Kidney epithelial cell (primary cell): ENCODE measurements at places on chromosomes 2 and 18. TPM values are rescaled to one million over a fixed set of nuclear protein-coding genes. Genes with fewer than 3 reads are reported as not detected.
A peak's percentile ranks its signal among the peaks of the same experiment; 100 is the strongest.

DNA sequence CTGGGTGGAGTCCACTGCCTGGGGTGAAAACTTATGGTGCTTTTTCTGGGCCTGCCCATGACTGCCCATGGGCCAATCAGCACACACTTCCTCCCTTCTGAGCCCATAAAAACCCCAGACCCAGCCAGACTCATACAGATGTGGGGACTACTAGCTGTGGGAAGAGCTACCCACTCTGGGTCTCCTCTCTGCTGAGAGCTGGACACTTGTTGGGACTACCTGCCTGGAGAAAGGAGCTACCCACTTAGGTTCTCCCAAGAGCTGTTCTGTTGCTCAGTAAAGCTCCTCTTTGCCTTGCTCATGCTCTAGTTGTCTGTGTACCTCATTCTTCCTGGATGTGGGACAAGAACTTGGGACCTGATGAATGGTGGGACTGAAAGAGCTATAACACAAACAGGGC is 119.6 kb upstream of the SLC38A11 start:
- DNase-seq = no peak

DNA sequence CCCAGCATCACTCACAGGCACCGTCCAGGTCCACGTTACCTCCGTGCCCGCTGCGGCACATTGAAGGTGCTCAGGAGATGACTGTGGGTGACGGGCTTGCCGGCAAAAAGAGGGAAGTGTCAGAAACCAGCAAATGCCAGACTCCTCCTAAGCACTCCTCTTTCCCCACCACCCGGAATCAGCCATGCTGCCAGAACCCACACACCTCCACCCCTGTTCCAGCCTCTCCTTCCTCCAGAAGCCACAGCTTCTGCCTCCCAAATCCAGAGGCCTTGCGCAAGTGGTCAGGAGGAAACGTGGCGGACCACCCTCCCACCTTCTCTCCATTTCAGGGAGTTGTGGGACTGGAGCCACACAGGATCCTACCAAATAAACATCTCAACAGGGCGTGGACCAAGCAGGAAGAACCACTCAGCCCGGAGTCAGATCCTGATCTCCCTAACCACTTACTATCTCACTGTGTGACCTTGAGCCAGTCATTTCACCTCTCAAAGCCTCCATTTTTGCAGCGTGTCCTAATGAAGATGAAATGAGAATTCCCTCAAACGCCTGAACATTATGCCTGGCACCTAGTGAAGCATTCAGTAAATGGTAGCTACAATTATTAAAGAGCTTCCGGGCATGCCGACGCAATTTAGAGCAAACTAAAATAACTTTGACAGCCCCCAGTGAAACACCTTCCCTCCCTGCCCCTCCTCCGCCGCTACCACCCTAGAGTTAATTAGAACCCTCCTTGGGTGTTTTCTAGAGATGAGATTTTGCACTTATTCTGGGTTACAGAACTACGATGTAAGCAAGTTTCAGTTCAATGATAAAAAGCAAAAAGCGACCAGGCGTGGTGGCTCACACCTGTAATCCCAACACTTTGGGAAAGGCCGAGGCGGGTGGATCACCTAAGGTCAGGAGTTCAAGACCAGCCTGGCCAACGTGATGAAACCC is 32.9 kb downstream of the SMAD7 start:
- DNase-seq = no peak

DNA sequence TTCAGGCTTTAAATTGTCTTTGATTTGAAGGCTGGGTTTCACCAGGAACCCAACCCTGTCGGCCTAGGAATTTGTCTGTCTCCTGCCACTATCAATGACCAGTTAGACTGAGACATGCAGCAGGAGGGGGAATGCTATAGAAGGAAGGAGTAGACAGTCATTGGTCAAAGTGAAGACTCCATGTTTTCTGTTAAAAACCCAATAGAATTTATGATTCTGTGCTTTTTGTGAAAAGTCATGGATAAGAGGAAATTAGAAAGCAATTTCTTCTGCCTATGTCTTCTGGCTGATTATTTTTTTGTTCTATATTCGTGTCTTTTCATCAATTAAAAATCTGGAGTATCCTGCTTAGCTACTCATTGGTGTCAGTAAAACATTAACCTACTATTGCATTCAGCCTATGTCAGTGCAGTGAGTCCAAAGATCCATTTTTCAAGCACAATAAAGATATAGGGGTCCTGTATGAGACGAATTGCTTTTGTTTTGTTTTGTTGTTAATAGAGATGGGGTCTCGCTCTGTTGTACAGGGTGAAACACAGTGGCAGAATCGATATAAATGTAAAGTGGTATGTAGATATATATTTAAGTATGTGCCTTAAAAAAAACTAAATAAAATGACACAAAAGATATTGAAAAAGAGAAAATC is 7.9 kb upstream of the KYNU start:
- no peak for DNase-seq

DNA sequence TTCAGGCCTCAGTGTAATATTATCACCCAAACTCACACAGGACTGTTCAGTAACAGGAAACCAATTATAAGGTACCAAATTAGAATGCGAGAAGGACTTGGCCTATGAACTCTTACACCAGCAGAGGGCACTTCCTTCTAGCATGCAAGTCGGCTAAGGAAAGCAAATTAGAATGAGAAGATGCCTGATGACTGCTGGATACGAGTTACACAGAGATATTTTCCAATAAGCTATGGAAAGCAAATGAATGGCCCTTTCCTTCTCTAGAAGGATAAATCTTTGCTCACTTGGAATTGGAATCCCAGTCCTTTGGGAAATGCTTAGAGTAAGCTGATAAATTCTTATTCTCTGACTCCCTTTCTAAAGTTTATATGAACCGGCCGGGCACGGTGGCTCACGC is 109.8 kb downstream of the AP1S3 start:
- peak; percentile 70 for DNase-seq

DNA sequence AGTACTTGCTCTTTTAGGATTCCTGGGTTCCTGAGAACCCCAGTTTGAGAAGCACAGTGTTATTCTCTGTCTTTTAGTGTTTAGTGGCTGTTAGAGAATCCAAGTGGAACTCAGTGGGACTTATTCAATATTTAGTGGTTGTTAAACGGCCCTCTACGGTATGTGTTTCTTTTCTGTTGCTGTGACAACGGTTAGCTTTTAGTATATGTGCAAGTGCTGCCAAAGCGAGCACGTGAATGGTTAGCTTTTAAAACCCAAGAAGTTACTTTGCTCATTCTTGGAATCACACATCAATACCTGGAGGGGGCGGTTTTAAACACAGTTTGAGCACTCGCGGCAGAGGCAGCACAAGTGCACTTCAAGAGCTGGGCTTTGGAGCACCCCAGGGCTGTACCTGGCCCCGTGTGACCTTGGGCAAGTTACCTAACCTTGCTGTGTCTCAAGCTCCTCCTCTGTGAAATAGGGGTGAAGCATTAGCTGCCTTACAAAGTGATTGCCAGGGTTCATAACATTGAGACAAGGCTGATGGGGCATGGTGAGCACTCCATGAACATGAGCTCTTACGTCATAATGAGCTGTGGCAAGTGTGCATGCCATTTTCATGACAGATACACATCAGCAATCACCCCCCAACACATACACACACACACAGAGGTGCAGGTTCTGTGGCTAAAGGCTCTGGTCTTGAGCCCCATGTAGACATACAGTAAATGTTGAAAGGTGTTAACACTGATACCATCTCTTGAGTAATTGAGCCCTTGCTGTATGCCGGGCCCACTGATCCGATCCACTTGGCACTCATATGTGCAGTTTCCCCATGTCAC is 234.1 kb downstream of the ALPK2 start:
- DNase-seq = no peak

- no peak for DNase-seq
Measured at GRCh38 chr2:41963661-41964525, 83.9 kb upstream of the PKDCC start.

The NT5C1B gene
- total RNA-seq = not detected in 2 replicates

The FBLN7 gene
- 0.14 and 1.0 TPM in 2 replicates for total RNA-seq
